ENCODE measurements at places on chromosomes 16 and 17.

- DNase-seq: no peak
Measured at GRCh38 chr17:36705283-36705795, 104.0 kb downstream of the MRM1 start.

GRCh38 chr17:15247891-15248529 is 17.1 kb downstream of the PMP22 start:
- DNase-seq: no peak

DNA sequence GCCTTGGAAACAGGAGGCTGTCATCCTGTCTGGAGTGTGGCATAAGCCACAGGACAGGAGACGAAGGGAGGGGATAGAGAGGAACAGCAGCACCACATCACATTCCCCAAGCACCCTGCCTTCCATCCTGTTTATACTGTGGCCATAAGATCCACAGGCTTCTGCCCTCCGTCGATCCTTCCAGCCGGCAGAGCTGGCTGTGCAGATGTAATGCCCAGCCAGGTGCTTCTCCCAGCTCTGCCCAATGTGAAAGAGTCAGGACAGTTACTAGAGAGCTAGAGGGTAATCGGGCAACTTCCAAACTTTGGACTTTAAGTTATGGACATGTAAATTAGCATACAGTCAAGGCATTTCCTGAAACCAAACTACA is 368.4 kb downstream of the SOX9 start:
- DNase-seq: no peak

GRCh38 chr17:15291674-15292361 is 26.7 kb upstream of the PMP22 start:
- DNase-seq: no peak

DNA sequence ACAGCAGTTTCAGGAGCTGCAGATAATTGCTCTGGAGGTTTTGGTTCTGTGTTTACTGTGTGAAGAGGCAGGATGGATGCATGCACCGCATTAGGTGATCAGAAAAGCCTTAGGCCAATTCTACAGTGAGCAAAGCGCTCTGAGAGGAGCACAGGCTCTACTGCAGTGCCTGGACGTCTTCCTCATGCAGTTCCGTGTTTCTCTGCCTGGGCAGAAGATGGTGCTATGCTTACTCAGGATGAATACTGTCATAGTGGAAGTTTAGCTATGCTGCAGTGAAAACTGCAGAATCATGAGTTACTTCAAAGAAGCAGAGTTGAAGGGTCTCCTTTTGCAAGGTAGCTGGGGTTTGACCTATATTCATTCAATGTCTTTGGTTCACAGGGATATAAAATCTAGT is 1012.4 kb downstream of the KCNJ18 start:
- DNase-seq: no peak

- no peak for DNase-seq
Measured at GRCh38 chr17:56896217-56896967, 17.5 kb downstream of the TRIM25 start.

DNA sequence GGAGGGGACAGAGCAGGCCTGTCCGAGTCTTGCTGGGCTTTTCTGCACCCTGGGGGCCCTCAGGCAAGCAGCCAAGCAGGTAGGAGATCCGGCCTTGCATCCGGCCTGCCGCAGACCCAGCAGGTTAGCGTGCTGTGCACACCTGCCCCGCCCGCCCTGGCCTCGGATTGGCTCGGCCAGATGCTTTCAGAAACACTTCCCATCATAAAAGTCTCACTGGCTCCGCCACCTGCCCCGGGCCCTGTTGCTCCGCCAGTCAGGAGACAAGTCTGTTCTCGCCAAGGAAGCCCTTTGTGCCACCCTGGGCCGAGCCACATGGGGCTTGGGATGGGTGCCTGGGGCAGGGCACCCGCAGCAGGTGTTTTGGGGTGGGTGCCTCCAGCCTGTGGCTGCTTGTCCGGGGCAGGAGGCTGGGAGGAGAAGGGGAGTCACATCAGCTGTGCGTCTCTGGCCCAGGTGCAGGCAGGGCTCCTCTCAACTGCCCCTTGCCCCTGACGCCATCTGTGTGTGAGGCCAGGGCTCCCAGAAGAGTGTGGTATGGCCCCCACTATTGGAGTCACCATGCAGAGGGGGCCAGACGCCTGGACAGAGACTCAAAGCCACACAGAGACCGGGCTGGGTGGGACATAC is 228.2 kb upstream of the GSE1 start:
- no peak for DNase-seq

DNA sequence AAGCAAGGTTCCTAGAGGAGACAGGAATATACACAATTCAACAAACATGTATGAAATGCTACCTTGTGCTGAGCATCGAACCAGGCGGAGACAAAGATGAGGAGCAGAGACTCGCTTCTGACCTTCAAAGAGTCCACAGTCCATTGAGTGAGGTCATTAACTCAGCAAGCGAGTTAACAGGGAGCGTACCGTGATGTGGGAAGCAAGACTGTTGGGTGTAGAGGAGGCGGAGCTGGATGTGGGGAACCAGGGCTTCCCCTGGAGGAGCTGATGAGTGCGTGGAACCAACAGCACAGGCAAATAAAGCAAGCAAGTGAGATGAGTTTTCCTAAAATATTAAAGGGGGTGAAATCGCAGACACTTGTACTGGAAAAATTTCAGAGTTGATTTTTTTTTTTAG is 65.0 kb downstream of the NXN start:
- no peak for DNase-seq

DNA sequence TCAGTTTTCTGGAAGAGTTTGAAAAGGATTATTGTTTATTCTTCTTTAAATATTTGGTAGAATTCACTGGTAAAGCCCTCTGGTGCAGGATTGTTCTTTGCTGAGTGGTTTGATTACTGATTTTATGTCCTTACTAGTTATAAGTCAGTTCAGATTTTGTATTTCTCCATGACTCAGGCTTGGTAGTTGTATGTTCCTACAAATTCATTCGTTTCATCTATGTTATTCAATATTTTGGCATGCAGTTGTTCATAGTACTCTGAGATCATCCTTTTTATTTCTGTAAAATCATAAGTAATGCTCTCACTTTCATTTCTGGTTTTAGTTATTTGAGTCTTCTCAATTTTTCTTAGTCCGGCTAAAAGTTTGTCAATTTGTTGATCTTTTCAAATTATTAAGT is 58.1 kb upstream of the CRYM start:
- no peak for DNase-seq

- DNase-seq: no peak
Measured at GRCh38 chr17:39867084-39867879, 720 bp upstream of the ZPBP2 start.

DNA sequence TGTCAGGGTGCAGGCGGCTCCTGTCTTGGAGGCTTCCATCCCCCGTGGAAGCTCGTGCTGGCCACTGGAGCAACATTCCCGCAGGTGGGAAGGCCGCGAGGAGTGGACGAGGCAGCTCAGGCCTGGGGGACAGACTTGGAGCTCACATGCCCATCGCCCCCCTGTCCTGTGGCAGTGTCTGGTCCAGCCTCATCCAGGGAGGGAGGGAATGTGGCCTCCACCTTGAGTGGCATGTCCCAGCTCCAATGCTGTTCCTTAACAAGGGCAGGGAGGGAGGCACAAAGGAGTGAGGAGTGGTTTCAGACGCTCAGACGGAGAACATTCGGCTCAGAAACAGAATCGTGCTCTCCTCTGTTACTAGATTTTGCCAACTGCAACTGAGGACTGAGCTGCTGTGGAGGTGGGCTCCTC is 159.4 kb upstream of the CHMP6 start:
- DNase-seq: no peak

GRCh38 chr16:88131256-88131655 is 180.0 kb downstream of the BANP start:
- no peak for DNase-seq

- DNase-seq: no peak
Measured at GRCh38 chr16:89013111-89013510, 36.1 kb upstream of the CBFA2T3 start.

DNA sequence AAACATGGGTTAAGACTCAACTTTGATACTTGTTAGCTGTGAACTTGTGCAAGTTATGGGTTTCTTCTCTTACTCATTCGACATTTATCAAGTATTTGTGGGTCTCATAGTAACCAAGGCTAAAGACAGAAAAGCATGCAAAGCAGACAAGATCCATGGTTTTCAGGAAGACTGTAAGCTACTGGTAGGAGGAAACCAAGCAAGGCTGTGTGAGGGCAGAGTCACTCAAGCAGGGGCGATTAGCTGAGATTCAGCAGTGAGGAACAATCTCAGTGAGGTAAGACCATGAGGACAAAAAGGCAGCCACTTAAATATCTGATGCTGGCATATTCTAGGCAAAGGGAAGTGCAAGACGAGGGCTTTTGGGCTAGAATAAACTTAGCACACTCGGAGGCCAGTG is 29.5 kb downstream of the MBTD1 start:
- DNase-seq: no peak

DNA sequence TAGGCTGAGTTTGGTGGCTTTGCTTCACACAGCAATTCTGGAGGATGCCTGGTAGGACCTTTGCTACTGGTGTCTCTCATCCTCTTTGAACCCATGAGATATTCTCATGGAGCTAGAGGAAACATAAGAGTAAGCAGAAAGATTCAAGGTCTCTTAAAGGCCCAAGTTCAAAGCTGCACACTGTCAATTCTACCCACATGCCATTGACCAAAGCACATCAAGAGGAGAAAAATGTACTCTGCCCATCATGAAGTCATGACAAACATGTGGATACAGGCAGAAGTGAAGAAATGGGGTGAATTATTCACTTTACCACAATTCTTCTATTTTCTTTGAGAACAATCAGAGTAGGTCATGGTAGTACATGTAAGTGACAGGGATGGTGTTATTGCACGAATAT is 13.1 kb downstream of the SKA2 start:
- DNase-seq: no peak

- no peak for DNase-seq
Measured at GRCh38 chr17:33506889-33507650, 214.0 kb upstream of the ASIC2 start.

- DNase-seq: no peak
Measured at GRCh38 chr17:81806461-81807209, 2.7 kb downstream of the GCGR start.

DNA sequence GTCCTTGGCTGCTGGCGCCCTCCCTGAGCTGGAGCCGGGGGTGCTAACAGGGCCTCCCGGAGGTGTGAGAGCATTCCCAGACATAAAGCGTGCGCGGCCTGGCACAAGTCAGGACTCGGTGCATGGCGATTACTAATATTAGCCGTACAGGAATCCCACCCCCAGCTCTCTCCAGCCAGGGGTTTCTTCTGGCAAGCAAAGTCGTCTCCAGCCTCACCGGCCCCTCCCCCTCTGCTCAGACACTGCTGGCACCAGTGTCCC is 5.0 kb downstream of the CASKIN1 start:
- no peak for DNase-seq

DNA sequence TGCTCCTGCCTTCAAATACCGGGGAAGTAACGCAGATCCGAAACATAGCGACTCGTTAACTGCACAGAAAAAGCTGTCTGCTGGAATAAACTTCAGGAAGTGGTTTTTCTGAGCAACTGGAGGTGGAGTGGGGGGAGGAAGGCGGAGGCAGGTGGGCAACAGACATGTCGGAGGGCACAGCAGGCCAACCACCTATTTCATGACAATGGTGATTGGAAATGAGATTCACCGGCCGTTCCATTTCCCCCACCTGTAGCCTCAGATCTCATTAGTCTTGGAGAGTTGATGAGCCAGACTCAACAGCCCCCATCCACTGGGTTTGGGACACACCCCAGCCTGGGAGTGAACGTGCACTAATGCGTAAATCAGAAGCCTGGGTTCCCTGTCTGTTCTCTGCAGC is 7.7 kb upstream of the PECAM1 start:
- no peak for DNase-seq

GRCh38 chr17:44333371-44333770 is 8.7 kb upstream of the SLC25A39 start:
- DNase-seq: no peak

DNA sequence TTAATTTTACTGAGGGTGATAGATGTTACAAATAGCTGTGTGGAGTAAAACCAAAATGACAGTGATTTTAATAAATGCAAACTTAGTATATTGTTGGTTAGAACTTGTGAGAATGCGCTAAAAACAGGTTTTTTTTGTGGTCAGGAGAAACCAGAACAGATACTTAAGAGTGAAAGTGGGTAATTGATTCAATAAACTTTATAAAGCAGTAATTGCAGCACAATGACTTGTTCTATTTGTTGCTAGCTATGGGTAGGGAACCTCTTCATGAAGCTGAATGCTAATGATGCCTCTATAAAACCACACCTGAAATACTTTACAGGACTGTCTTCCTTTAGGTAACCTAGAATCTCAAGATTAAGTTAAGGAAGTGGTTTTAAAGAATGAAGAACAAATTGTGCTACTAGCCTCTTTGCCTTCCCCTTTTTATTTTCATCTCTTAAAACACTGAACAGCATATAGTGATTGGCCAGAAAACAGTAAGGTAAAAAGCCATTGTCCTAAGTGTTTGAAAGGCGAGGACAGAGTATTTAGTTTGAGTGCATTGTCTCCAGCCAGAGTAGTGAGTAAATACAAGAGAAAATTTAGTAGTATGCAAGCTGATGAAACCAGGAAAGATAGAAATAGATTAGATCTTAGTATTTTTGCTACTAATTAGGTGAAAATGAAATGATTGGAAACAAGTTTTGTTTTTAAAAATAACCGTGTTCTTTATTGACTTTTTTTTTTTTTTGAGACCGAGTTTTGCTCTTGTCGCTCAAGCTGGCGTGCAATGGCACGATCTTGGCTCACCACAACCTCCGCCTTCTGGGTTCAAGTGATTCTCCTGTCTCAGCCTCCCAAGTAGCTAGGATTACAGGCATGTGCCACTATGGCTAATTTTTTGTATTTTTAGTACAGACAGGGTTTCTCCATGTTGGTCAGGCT is 6.0 kb downstream of the GGNBP2 start:
- DNase-seq: no peak

GRCh38 chr16:86085161-86085611 is 186.2 kb downstream of the IRF8 start:
- DNase-seq: no peak

DNA sequence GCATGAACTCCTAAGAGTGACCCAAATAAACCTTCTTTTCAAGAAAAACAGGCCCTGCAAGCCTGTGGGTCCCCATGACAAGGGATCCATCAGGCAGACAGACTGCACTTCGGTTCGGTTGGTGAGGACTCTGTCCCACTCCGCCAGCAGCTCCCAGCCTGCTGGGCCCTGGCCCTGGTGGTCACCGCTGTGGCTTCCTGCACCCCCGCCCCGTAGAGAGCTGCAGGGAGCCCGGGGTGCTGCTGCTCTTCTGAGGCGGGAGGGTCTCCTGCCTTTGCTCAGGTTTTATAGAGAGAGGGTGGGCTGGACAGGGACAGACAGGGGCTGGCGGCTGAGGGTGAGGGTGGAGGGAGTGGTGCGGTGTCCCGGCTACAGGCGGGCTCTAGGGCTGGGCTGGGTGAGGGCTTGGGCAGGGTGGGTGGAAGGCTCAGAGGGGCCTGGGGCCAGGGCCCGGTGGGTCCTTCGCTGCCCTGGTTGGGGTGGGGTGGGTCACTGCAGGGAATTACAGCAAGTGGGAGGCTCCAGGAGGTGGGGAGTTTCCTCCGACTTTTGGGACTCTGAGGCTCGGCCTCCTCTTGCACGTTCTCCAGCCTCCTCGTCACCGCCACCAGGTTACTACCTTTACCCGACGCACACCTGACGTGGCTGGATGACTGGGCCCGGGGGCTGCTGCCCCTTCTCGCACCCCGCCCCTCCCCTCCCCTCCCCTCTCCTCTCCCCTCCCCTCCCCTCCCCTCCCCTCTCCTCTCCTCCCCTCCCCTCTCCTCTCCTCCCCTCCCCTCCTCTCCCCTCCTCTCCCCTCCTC is 90.2 kb upstream of the CBX4 start:
- no peak for DNase-seq
